ENCODE measurements at places on chromosomes 7 and 10. TPM values are rescaled to one million over a fixed set of nuclear protein-coding genes. Genes with fewer than 3 reads are reported as not detected.
A peak's percentile ranks its signal among the peaks of the same experiment; 100 is the strongest.

- peak; percentile 71 for DNase-seq
- no peaks in the 10 kb centered on the region for H3K36me3 ChIP-seq
- H3K27me3 ChIP-seq, result no peaks in the 10 kb centered on the region
- no peak overlapping the region for H3K4me3 ChIP-seq
Measured at GRCh38 chr7:79272066-79272669, 181.3 kb downstream of the MAGI2 start.

LMOD2 gene
- total RNA-seq, result not detected

DPP6 gene
- not detected for total RNA-seq

FXYD4 gene
- not detected for total RNA-seq

DNA sequence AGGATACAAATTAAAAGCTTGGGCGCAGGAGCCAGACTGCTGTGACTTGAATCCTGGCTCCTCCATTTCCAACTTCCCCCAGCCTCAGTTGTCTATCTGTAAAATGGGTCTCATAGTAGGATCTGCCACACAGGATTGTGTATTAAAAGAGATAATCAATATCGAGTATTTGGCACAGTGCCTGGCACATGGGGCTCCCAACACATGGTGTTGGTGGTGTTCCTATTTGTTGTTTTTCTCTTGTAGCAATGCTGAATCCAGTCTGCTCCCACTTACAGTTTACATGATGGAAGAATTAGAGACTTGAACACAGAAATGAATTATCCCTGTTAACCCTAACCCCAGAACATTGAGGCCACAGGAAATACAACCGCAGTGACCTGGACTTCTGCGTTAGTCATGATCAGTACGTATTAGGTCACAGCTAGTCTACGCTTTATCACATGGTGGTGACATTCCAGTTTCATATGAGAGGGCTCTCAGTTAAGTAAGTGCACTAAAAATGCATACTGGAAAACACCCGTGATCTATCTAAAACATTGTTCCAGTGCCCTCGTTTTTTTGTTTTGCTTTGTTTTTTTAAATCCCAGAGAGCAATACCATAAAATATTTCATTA lies 169.5 kb upstream of the KLF14 start:
- H3K36me3 ChIP-seq, result peaks cover 17% of the 10 kb centered on the region
- H3K4me3 ChIP-seq, result no peak overlapping the region
- peaks cover 67% of the 10 kb centered on the region for H3K4me1 ChIP-seq
- no peak overlapping the region for H3K27ac ChIP-seq

DNA sequence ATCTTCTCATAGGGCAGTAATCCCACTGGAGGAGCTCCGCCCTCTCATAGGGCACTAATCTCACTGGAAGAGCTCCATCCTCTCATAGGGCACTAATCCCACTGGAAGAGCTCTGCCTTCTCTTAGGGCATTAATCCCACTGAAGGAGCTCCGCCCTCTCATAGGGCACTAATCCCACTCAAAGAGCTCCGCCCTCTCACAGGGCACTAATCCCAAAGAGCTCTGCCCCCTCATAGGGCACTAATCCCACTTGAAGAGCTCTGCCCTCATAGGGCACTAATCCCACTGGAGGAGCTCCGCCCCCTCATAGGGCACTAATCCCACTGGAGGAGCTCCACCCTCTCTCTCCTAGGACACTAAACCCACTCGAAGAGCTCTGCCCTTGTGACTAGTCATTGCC lies 3.4 kb upstream of the FUOM start:
- no peak for DNase-seq
- H3K27me3 ChIP-seq, result no peaks in the 10 kb centered on the region
- no peaks in the 10 kb centered on the region for H3K36me3 ChIP-seq
- H3K4me1 ChIP-seq, result peaks cover 5% of the 10 kb centered on the region
- H3K27ac ChIP-seq, result no peak overlapping the region

DNA sequence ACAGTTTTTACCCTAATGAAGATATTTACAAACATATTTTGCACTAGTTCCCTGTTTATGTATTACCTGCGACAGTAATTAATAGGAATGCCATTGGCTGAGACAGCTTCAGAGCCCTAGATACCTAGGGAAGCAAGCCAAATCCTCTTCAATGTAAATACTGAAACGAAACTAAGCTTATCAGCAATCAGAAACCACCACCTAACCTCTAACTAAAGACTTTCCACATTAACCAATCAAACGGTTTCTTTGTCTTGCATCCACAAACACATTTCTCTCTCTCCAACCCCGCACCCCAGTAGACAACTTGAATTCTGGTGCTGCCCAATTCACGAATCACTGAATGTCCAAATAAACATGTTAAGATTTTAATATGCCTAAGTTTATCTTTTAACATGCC lies 474.4 kb upstream of the C7orf33 start:
- H3K4me1 ChIP-seq, result no peaks in the 10 kb centered on the region
- DNase-seq, result no peak
- H3K4me3 ChIP-seq, result no peak overlapping the region
- H3K27ac ChIP-seq, result no peak overlapping the region

DNA sequence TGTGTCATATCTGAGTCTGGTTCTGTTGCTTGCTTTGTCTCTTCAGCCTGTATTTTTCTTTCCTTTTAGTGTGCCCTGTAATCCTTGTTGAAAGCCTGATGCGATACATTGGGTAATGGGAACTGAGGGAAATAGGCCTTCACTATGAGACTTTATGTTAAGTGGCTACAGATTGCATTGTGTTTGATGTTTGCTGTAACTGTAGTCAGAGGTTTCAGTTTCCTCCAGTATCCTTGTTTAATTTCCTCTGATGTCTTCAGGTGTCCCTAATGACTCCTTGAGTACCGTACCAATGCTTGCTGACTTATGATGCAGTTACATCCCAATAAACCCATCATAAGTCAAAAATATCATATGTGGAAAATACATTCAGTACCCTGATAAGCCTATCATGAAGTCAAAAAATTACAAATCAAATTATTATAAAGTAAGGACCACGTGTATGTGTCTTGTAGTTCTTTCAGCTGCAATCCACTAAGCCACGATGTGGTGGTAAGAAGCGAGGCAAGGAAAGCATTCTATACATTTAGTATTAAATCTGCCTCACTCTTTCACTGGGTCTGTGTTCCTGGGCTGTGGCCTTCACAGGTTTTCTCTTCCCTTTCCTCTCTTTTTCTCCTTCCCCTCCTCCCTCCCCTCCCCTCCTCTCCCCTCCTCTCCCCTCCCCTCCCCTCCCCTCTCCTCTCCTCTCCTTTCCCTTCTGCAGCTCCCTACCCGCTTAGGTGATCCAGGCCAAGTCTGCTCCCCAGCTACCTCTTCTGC lies 13.3 kb upstream of the GIMAP6 start:
- no peak overlapping the region for H3K4me3 ChIP-seq
- H3K27me3 ChIP-seq, result no peaks in the 10 kb centered on the region
- H3K36me3 ChIP-seq, result no peaks in the 10 kb centered on the region
- H3K4me1 ChIP-seq, result no peaks in the 10 kb centered on the region
- no peak for DNase-seq

- no peak for DNase-seq
- peaks cover 14% of the 10 kb centered on the region for H3K36me3 ChIP-seq
- H3K4me1 ChIP-seq, result peaks cover 67% of the 10 kb centered on the region
- no peaks in the 10 kb centered on the region for H3K27me3 ChIP-seq
Measured at GRCh38 chr7:976901-977325, 1.6 kb upstream of the COX19 start.

GRCh38 chr7:117902314-117902889 lies 29.2 kb upstream of the CTTNBP2 start:
- no peak overlapping the region for H3K27ac ChIP-seq
- no peak overlapping the region for H3K4me3 ChIP-seq
- no peaks in the 10 kb centered on the region for H3K27me3 ChIP-seq
- no peaks in the 10 kb centered on the region for H3K36me3 ChIP-seq

GRCh38 chr10:22615819-22616499 lies 98.4 kb downstream of the PIP4K2A start:
- H3K4me3 ChIP-seq, result peak overlapping the region; percentile 57
- peak; percentile 49 for DNase-seq
- H3K36me3 ChIP-seq, result no peaks in the 10 kb centered on the region
- H3K27ac ChIP-seq, result no peak overlapping the region
- no peaks in the 10 kb centered on the region for H3K27me3 ChIP-seq
- peaks cover 23% of the 10 kb centered on the region for H3K4me1 ChIP-seq

DNA sequence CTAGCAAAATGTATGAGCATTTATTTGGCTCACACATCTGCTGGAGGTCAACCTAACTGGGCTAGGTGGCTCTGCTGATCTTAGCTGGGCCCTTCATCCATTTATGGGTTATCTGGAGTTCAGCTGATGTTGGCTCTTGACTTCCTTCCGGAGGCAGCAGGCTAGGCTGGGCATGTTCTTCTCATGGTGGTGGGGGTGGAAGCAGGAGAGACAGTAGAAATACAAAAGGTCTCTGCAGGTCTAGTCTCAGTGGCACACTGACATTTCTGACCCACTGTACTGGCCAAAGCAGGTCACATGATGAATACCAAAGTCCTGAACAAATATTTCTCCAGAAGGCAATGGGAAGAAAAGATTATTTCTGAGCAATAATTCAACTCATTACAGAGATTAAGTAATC lies 334.6 kb downstream of the CRPPA start:
- no peaks in the 10 kb centered on the region for H3K4me1 ChIP-seq
- H3K27me3 ChIP-seq, result no peaks in the 10 kb centered on the region
- no peaks in the 10 kb centered on the region for H3K36me3 ChIP-seq
- no peak overlapping the region for H3K4me3 ChIP-seq
- no peak overlapping the region for H3K27ac ChIP-seq

GRCh38 chr10:57846307-57847065 lies 421.2 kb downstream of the IPMK start:
- H3K27ac ChIP-seq, result no peak overlapping the region
- no peaks in the 10 kb centered on the region for H3K36me3 ChIP-seq
- no peaks in the 10 kb centered on the region for H3K27me3 ChIP-seq
- no peak overlapping the region for H3K4me3 ChIP-seq
- no peak for DNase-seq

SHOC2 gene
- 30.8 TPM for total RNA-seq

CADPS2 gene
- total RNA-seq, result not detected

TAS2R3 gene
- total RNA-seq, result 1.0 TPM

DNA sequence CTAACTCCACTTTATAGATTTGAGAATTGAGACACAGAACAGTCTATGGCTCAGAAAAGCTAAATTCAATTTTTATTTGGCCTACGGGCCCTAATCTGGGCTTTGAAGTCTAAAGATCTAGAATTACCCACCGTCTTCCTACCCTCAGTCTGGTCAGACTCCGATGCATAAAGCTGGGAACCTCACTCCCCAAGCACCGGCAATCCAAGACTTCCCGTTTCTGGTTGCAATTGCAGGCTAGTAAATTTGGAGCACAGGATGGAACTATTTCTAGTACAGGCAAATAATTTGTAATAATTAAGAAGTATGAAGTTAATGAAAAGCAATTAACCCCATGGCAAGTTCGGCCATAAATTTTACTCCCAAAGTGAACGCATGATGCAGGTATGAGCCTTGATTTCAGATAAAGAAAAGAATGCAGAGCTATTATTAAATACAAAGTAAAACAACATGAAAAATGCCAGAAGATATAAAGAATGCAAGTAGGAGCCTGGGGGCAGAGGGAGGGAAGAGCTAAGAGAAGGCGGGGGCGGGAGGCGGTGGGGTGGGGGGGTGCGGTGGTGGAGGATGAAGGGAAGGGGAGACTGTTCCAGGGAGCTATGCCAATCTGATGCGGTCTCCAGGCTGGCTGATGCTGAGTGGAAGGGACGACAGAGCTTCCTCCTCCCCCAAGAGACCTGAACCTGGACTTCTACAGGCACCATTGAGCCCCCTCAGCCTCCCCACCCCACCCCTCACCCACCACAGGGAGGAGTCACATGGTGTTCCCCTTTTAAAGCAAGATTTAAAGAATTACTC lies 45.1 kb downstream of the BPGM start:
- no peak overlapping the region for H3K4me3 ChIP-seq
- H3K27me3 ChIP-seq, result no peaks in the 10 kb centered on the region
- H3K4me1 ChIP-seq, result no peaks in the 10 kb centered on the region
- no peak overlapping the region for H3K27ac ChIP-seq
- DNase-seq, result no peak

DNA sequence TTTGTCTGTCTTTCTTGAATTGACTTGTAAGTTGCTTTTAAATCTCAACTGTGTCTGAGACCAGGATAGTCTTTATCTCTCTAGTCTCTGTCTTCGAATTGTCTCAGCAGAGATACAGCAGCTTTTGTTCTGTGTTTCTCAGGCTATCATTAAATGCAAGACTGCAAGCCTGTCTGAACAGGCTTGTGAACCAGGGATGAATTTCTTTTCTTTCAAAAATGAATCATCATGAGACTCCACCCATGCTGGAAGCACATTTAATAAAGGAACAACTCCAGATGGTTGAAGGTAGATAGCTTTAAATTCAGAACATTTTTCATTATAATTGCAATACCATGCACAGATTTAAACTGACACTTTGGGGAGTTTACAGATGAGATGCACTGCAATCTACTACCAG lies 155.9 kb downstream of the SEC23IP start:
- H3K4me3 ChIP-seq, result no peak overlapping the region
- DNase-seq, result no peak
- peaks cover 50% of the 10 kb centered on the region for H3K4me1 ChIP-seq
- H3K36me3 ChIP-seq, result no peaks in the 10 kb centered on the region
- peak overlapping the region; percentile 14 for H3K27ac ChIP-seq

GRID1 gene
- total RNA-seq, result 0.18 TPM

Measured in Karpas-422 (cell line).